NCI-H2107 (cell line): ENCODE measurements at places on chromosomes 2 and 18.

DNA sequence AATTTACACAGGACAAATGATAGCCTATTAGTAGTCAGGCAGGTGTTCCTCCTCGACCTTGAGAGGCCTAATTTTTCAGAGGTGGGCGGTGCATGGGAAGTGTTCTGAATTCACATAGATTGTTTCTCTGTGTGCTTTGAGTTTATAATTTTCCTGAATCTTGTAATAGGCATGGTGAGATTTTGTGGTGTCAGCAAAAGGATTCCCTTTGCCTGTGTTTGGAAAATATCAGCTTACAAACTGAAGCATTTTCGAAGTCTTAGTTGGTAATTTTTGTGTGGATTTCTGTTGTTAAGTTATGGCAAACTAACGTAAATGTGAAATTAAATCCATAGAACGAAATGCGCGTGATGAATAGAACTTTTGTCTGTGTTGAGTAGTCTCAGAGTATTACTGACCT lies 194.0 kb upstream of the RBMS1 start:
- peak; percentile 32 for DNase-seq

GRCh38 chr2:28082131-28082530 lies 191.6 kb downstream of the BABAM2 start:
- no peak for DNase-seq

GRCh38 chr18:73646196-73646595 lies 501.4 kb downstream of the FBXO15 start:
- DNase-seq, result no peak

DNA sequence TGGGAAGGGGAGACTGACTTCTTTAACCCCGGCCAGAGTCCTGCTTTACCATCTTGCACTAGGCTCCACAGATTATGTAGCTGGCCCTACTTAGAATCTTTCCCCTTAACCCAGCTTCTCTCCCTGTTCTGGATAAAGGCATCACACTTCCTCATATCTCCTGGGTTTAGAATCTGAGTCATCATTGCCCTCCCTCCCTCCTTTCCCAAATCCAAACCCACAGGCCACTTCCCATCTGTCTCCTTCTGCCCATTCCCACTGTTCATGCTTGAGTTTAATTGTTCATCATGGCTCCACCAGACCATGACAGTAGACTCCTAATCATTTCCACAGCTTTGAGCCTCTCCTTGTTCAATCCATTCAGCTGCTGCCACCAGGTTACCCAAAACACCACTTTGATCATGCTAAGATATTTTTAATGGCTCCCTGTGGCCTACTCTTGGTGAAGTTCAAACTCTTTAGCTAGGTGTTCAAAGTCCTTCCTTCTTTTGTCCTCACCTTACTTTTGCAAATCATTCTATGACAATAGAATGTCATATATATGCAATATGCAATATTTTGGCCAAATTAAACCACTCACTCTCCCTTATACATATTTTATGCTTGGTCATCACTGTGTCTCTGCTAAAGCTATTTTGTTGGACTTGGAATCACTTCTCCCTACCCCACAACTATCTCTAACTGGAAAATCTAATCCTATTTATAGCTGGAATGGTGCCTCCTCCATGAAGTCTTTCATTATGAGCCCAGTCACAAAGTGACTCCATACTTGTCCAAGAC lies 5.5 kb downstream of the PDE11A start:
- no peak for DNase-seq

DNA sequence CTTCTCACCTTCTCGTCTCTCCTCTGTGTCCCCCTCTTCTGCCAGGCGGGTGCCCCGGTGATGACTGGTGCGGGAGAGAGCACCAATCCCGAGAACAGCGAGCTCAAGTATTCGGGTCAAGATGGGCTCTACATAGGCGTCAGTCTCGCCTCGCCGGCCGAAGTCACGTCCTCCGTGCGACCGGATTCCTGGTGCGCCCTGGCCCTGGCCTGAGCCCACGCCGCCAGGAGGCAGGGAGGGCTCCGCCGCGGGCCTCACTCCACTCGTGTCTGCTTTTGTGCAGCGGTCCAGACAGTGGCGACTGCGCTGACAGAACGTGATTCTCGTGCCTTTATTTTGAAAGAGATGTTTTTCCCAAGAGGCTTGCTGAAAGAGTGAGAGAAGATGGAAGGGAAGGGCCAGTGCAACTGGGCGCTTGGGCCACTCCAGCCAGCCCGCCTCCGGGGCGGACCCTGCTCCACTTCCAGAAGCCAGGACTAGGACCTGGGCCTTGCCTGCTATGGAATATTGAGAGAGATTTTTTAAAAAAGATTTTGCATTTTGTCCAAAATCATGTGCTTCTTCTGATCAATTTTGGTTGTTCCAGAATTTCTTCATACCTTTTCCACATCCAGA lies 31.3 kb downstream of the GATA6 start:
- no peak for DNase-seq

DNA sequence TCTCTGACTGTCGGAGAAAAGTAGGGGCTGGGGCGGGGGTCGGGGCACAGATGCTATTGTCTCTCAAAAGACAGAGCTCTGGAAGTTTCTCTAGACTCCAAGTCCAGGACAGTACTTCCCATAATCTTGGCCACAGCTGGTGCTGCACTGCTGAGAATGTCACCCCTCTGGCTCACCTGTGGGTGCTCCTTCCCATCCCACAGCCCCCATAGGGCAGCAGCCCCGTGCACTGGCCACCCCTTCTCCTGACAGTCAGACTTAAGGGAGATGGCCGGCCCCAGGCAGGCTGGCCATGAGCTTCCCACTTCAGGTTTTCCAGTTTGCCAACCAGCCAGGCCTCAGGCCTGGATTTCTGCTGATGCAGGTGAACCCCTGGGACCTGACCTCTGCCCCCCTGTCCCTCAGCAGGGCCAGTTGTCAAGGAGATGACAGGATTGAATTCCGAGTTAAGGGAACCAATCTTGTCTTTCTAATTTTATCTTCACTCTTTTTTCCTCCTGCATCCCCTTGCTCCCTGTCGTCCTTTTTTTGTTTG lies 30.2 kb upstream of the BOD1L2 start:
- DNase-seq, result no peak

- DNase-seq, result no peak
Measured at GRCh38 chr2:147008481-147008880, 836.3 kb upstream of the ACVR2A start.

DNA sequence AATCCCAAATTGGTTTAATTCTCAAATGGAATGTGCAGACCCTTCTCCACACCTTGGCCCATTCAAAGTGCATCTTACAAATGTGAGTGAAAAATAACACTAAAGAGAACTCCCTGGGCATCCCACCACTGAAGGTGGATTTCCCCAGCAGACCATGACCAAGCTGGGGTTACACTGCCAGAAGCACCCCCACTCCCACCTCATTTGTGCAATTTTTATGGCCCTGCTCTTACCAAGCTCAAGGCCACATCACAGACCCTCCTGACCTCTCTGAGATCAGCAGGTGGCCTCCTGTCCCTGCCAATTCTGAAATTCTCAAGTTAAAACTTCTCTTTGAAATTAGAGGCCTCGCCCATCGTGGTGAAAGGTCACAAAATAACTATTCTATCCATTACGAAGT lies 21.6 kb downstream of the SIGLEC15 start:
- no peak for DNase-seq

- no peak for DNase-seq
Measured at GRCh38 chr2:24334245-24334633, 26.1 kb downstream of the ITSN2 start.

GRCh38 chr2:27747827-27748352 lies 23.6 kb upstream of the MRPL33 start:
- no peak for DNase-seq

- DNase-seq, result no peak
Measured at GRCh38 chr2:160868891-160869290, 291.3 kb upstream of the TANK start.

DNA sequence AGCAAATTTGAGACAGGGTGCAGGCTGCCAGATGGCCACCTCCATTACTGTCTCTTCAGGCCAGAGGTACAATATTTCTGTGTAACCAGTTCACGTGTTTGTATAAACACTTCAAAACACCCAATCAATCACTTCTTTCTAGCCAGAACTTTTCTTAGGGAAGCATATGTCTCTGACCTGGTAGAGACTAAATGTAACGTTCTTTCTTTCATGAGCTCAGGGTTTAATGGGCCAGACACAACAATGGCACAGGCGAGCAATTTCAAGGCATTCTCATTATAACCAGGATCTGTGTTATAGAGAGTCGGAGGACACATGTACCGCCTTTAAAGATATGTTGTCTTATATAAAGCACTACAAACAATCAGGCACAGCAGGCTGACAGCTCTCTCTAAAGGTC lies 1846.4 kb upstream of the PIK3C3 start:
- no peak for DNase-seq
